ENCODE measurements at places on chromosomes 3 and 15.

DNA sequence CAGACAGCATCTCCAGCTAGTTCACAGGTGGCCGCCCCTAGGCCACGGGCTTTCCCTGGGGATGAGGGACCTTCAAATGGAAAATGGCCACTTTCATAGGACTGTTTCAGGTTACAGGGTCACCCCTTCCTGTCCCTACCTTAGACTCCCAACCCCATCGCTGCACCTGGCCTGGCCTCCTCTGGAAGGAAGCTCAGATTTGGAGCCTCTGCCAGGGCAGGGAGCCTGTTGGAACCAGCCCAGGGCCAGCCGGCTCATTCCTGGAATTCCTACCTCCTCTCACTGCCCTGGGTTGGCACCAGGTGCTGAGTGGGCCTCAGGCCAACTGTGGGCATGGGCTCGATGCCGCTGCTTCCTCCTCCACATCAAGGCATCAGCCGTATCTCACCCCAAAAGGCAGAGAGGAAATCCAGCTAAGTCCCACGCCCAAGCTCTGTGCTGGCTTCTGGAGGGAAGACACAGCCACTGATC is 42.2 kb downstream of the KLHL25 start:
- peak; percentile 48 for DNase-seq

GRCh38 chr3:110314512-110315114 is 757.0 kb upstream of the NECTIN3 start:
- peak; percentile 22 for DNase-seq

GRCh38 chr3:124570232-124570631 is 160.0 kb upstream of the UMPS start:
- no peak for DNase-seq

GRCh38 chr3:132981719-132982118 is 56.5 kb upstream of the TMEM108 start:
- DNase-seq, result no peak

GRCh38 chr3:69435274-69436265 is 49.7 kb upstream of the FRMD4B start:
- DNase-seq, result no peak

DNA sequence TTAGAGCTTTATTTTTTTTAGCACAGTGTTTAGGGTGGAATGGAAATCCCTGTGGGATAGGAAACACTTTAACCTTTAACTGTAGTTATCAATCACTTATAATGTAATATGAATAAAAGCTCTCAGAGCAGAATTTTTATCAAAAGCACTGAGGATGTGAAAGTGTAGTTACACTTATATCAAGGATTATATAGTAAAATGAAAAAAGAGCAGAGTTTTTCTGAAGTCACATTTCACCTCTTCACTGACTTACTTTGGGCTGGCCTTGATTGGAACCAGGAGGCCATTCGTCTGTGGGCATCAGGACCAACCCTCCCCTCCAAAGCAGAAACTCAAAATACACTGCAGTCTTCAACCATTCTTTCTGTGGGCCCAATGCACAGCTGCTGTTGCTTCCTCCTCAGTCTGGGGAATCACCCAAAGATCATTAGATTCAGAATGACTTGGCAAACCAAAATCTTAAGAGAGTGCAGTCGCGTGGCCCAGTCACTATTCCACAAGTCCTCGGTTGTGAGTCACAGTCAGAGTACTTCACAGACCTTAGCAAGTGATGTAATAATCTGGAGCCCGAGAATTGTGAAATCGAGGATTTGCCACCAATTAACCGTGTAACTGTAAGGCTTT is 132.6 kb upstream of the COL8A1 start:
- DNase-seq, result no peak

- DNase-seq, result no peak
These were observed 63.6 kb upstream of the THBS1 start for GRCh38 chr15:39517122-39517855.

DNA sequence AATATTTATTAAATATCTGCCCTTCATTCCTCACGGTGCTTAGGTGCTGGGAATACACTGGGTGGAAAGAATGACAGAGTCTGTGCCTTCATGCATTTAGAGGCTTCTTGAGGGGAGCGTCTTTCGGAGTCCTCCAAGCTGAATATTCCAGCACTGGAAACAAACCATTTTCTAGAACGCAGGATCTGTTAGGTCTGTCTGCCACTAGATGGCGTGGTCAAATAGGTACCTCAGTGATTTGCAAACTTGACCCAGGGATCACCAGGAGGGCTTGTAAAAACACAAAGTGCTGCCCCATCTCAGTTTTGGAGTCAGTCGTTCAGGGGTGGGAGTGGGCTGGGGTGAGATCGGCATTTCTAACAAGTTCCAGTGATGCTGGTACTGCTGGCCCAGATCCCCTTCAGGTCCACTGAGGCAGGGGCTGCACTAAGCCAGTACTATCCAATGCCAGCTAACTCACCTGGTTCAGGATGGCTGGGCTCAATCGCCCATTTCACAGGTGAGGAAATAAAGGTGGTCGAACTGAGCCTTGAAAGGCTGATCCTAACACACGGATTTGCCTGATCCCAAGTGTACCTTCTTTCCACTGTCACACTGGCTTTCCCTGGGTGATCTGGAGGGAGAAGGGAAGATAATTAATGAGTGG is 14.8 kb downstream of the ARNT2 start:
- DNase-seq, result no peak

DNA sequence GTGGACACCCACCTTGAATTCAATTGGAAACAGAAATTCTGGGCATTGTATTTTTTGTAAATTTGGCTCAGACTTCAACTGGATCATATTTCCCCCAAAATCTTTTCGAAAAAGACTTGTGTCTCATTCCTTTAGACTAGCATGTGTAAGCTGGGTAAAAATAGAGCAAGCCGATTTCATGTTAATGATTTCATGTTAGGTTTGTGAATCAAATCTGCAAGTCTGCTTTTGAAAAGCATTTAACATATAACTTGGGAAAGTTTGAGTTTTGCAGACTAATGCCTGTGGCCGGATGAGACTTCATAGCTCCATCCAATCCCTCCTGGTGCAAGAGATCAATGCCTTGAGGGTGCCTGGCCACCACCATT is 64.5 kb downstream of the FLNB start:
- DNase-seq, result no peak

- no peak for DNase-seq
These were observed 335.9 kb downstream of the LPP start for GRCh38 chr3:188489639-188490405.

- no peak for DNase-seq
These were observed 196.7 kb downstream of the SSR3 start for GRCh38 chr3:156358232-156358631.

DNA sequence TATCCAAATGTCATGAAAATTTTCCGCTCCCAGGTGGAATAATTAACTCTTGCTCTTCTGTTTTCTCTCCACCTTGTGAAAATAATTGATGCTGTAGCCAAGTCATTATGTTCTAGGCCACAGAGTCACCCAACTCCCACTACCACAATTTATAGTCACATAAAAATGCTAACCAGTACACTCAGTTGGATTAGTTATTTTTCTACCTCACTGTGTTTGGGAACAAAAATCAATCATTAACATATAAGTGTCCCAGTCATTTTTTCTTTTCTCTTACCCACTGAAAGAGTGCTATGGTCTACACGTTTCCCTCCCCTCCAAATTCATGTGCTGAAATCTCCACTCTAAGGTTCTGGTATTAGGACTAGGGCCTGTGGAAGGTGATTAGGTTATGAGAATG is 255.6 kb upstream of the LMCD1 start:
- DNase-seq, result no peak

- DNase-seq, result no peak
These were observed 74.9 kb upstream of the MFGE8 start for GRCh38 chr15:88987934-88988671.

- no peak for DNase-seq
These were observed 5.0 kb upstream of the IL17RE start for GRCh38 chr3:9897408-9898372.

- no peak for DNase-seq
These were observed 60.2 kb upstream of the NANOGP8 start for GRCh38 chr15:35145336-35145735.

DNA sequence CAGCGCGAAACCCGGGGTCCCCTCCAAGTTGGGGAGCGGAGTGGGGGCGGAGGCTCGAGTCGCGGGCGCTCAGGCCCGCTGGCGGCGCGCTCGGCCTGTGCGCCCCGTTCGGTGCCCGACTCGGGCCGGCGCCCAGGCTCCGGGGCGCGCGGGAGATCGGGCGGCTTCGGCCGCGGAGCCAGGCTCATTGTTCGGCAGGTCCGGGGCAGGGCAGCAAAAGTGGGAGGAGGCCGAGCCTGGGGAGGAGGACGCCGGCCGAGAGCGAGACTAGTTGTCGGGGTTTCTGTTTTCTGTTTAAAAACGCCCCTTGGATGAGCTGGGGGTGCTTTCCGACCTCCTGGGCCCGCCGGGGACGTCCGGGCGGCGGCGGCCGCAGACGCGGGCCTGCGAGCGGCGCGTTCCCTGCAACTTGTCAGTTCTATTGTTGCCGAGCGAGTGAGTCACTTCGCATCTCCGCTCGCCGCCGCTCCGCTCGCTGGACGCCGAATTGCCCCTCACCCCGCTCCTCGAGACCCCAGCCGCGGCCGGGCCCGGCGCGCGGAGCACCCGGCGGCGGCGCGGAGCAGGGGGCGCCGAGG is 676 bp downstream of the TCF12 start:
- peak; percentile 41 for DNase-seq

- DNase-seq, result no peak
These were observed 84.4 kb upstream of the C2CD4B start for GRCh38 chr15:62249501-62249900.

DNA sequence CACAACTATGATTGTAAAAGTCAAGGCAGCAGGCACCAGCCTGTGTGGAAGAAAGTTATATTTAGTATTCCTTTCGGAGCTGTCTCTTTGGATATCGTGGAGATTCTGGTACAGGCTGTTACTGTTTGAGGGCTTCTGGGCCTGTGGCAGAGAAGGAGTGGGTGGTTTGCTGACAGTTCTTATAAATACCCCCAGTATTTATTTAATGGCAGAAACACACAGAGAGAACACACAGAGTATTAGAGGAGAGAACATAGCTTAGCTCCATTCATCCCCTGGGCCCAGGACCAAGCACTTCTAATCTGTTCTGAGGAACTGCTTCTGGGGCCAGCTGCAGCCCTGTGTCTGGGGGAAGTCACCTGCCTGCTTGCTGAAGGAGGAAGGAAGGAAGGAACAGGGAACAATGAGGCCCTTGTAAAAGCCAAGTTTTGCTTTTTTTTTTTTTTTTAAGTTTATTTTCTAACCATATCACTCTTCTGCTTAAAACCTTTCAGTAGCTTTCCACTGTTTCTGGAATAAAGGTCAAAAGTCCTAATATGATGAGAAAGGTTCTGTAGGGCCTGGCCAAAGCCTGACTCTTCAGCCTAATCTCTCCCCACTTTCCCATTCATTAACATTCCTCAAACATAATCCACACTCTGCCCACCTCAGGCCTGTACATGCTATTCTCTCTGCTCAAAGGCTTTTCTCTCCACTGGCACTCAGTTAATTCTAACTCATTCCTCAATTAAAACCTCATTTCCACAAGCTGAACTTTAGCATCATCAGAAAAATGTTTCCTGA is 11.8 kb upstream of the PP2D1 start:
- no peak for DNase-seq

GRCh38 chr3:152628496-152628895 is 206.4 kb upstream of the P2RY1 start:
- no peak for DNase-seq

GRCh38 chr3:142997330-142997729 is 4.0 kb upstream of the U2SURP start:
- no peak for DNase-seq

- no peak for DNase-seq
These were observed 6.7 kb downstream of the POU1F1 start for GRCh38 chr3:87269723-87270122.

DNA sequence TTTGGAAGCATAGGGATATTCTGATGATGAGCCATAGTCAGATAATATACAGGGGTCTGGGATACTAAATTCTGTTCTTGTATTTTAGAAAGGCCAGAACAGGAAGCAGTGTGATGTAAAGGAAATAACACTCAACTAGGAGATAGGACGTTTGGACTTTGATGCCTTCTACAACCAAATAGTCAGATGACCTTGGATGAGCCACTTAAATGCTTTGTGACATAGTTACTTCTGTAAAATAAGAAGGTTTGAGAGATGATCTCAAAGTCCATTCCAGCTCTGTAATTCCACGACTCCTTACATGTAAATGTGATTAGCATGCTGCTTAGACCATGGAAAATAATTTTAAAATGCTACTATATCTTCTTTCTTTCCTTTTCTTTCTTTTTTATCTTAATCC is 29.5 kb upstream of the CCDC54 start:
- no peak for DNase-seq

GRCh38 chr15:26015516-26016075 is 152.5 kb upstream of the ATP10A start:
- DNase-seq, result no peak

- DNase-seq, result no peak
These were observed 147.7 kb downstream of the VGLL4 start for GRCh38 chr3:11495948-11496557.

DNA sequence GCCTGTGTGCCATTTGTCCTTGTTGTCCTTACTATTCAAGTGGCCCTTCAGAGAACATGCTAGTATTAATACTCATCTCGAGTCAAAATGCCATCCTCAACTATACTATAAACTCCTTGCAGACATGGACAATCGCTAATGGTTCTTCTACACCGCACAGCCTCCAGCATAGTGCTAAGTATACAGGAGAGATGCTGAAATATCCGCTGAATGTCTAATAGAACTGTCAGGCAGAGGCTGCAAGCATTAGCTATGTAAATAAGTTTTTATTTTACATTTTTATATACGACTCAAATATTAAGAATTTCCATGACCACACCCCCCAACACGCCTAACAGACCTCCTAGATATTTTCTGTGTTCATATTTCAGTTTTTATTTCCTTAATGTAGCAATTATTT is 39.4 kb downstream of the AAGAB start:
- DNase-seq, result no peak

DNA sequence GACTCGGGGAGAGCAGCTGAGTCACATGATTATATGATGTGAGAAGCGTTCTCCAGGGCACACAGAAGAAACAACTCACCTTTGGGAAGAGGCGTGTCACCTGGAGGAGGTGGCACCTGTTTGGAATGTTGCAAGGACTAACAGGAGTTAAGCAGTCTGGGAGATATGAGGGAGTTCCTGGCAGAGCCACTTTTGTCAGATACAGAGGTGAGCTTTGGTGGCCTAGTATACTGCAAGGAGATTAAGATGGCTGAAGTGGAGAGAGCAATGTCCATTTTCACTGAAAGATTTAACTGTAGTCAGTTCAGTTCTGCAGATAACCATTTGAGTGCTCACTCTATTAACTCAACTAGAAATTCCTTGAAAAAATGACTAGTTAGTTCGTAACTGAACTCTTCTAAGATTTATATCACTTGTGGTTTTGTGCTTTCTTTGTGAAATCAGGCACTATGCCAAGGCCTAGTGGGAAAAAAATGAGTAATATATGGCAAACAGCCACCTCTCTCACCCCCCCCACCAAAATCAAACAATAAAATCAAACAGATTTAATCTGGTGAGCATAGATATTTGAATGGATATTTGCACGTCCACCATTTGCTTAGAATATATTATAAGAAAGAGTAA is 61.3 kb downstream of the CRYBG3 start:
- DNase-seq, result peak; percentile 74

- DNase-seq, result no peak
These were observed 29.3 kb downstream of the CTSH start for GRCh38 chr15:78915341-78916087.
